NCI-H1105 treated with DMSO at 0.1 percent for 48 hours (cell line): ENCODE measurements at places on chromosomes 2 and 18.

DNA sequence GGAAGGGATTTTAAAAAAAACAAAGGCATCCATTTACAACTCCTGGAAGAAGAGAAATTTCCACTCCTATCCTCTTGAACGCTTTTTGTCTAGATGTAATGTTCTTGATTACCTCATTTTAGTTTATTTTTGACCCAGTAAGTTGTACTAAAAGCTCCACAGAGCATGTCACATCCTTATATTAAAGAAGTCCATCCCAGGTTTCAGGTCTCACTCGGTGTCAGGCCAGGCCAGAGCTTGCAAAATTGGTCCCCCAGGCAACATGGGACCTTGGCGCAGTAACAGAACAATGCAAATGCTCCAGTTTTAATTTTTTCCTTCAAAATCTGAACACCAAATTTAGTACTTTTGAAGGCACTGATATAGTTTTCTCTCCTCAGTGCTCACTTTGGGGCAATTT, 218.4 kb upstream of the REV1 start:
- no peak for DNase-seq

DNA sequence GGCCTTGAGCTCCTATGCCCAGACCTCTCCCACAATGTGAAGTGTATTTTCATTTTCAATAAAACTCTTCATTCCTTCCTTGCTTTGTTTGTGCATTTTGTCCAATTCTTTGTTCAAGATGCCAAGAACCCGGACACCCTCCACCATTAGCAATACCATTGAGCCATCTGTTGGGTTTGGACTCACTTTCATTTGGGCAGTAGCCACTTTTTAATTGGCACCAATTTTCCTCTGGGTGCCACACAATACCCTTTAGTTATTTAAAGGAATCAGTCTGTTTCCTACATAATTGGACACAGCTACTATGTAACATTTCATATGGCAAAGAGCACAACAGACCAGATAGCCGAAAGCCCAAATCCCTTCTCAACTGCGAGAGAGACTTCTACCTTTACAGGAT, 22.5 kb upstream of the SLC35G4 start:
- DNase-seq: no peak

DNA sequence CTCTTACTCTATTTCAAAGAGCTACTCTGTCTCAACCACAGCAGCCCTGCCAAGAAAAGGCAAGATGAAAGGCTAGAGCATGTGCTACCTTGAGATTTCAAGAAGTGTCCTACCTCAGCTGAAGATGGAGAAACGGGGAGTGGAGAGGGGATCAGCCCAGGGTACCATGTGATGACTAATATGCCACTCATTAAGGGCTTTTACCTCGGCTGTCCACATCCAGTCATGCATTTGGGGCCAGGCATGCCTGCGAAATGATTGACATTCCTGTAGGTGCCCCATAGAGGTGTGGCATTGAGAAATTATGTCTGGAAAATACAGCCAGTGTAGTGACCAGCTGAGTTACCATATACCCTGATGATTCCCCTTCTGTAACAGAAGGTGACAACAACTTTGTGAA, 96.1 kb downstream of the NRP2 start:
- no peak for DNase-seq

- peak; percentile 43 for DNase-seq
These were observed at the start of gene ANKRD53 for GRCh38 chr2:70978341-70979179. ANKRD53 (plus strand) TSS chr2:70978630; CDS start chr2:70978646, 16 bp downstream.

DNA sequence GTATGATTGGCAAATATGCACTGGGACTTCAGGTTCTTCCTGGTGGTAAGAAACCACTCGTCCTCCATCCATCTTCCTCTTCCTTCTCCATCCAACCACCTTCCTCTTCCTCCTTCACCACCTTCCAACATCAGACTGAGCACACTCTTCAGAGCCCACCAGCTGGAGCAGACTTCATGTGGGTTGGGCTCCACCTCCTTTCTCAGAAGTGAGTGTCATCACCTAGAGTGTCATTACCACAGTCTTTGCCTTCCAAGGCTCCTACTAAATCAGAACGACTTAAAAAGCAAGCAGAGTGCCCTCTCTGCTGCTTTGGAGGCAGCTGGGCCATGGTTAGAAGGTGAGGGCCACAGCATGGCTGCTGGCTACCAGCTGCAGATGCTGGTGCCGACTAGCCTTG, 171.6 kb downstream of the SH3RF3 start:
- DNase-seq: no peak

DNA sequence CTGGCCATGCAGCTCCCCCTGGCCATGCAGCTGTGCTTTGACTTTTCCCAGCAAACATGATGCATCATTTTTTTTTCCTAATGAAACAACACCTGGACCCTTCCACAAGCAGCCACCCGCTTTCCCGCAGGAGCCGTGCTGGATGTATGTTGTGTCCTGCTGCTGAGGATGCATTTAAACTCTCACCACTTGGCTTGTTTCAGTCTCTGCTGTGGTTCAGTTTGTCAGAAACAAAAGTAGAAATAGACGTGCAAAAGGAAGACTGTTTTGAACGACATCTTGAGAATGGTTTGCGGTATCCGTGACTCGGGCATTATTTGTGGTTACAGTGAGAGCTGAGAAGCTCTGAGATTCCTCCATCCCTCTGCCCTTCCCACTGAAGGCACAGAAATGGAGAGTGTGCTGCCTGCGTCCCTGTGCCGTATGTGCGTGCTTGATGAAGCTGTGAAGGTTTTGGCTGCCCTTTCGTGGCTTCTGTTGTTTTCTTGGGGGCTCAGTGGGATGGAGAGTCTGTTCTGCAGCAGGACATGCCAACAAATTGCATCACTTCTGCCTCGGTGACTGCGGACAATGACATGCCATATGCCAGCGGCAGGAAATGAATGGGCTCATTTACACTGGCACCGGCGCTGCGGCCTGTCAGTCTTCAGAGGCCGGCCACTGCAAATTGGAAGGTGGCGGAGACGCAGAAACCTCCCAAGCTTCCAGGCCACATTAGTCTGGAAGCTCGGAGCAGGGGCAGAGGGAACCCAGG, 417.7 kb upstream of the SALL3 start:
- no peak for DNase-seq

DNA sequence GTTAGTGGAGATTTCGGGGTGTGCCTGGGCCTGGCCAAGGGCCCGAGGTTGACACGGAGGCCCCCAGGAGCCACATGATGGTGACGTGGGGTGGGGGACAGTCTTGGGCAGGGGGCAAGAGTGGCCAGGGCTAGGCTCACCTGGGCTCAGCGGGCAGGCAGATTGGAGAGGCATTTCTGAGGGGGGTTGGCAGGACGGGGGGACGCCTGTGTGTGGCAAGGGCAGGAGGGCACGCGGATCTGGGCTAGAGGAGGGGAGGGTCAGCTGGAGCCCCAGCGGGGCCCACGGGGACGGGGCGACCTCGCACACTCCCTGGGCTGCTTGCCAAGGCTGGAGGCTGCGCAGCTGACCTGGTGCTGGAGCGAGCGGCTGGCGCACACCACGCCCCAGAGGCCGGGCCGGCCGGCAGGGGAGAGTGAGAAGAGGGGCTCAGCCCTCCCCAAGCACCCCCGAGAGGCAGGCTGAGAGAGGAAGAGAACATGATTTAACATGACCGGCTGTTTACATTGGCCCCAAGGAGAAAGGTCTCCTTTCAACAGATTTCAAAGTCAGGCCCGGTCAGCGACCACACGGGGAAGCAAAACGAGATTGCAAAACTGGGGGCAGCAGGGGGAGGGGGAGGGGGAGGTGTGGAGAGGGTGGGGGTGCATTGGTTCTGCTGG, 38.0 kb upstream of the SNED1 start:
- peak; percentile 46 for DNase-seq

GRCh38 chr2:23695890-23696751, 230.8 kb downstream of the ATAD2B start:
- no peak for DNase-seq

DNA sequence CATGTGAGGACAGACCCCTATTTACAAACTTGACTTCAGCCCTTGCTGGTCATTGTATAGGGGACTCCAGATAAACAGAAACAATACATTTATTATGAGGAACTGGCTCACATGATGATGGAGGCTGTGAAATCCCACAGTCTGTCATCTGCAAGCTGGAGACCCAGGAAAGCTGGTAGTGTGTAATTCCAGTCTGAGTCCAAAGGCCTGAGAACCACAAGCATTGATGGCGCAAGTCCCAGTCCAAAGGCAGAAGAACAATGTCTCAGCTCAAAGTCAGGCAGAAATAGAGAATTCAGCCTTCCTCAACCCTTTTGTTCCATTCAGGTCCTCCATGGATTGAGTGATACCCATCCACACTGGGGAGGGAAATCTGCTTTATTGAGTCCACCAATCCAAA, 28.1 kb upstream of the SPP2 start:
- no peak for DNase-seq

GRCh38 chr2:98385050-98385699, 38.9 kb downstream of the CNGA3 start:
- peak; percentile 55 for DNase-seq
